ENCODE measurements at places on chromosomes 6 and 20.

DNA sequence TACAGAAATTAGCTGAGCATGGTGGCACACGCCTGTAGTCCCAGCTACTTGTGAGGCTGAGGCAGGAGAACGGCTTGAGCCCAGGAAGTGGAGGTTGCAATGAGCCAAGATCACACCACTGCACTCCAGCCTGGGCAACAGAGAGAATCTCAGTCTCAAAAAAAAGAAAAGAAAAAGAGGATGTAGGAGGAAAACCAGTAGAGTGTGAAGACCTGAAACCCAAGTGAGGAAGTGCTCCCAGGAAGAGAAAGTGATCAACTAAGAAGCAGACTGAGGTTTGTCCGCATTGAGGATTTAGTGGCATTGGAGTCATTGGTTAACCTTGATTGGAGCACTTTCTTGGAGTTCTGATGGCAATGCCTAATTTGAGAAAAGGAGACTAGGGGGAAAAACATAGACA is 20.6 kb upstream of the TASP1 start:
- DNase-seq: no peak

DNA sequence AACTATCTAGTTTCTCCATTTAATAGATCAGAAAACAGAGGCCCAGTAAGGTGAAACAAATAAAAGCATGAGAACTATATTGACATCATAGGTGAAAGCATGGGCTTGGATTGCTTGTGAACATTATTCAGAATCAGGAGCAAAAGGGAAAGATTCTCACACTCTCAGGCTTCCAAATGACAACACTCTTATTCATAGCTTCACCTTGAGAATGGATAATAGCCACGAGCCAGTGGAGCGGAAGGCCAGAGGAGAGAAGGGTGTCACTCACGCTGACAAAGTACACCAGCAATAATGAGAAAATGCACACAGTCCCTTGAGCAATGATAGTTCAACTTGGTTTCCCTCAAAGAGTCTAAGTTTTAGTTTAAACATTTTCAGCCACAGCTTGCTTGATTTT is 339.0 kb downstream of the TPBG start:
- no peak for DNase-seq

GRCh38 chr6:116629563-116629981 is 13.3 kb downstream of the RSPH4A start:
- DNase-seq: no peak

DNA sequence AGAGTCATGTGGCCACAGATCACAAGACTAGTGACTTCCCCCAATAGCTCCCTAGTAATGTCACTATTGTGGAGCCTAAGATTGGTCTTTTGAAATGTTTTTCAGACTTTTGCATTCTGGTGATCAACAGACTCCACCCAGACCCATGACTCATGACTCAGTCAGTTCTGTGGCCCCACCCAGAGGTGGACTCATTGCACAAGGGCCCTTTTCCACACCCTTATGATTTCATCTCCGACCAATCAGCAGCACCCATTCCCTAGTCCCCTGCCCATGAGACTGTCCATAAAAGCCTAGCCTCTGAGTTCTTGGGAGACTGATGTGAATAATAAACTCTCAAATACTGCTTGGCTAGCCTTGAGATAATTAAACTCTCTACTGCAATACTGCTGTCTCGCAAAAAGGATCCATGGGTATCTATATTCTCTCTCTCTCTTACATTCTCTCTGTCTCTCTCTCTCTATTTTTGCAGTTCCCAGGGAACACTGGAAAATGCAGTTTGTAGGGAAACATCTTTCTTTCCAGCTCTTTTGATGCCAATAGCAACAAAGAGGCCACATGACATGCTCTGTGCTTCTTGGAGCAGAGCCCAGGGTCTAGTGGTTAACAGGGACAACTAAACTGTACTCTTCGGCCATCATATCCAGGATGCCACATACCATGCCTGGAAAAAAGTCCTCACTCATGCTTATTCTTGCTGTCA is 71.3 kb upstream of the IYD start:
- no peak for DNase-seq

DNA sequence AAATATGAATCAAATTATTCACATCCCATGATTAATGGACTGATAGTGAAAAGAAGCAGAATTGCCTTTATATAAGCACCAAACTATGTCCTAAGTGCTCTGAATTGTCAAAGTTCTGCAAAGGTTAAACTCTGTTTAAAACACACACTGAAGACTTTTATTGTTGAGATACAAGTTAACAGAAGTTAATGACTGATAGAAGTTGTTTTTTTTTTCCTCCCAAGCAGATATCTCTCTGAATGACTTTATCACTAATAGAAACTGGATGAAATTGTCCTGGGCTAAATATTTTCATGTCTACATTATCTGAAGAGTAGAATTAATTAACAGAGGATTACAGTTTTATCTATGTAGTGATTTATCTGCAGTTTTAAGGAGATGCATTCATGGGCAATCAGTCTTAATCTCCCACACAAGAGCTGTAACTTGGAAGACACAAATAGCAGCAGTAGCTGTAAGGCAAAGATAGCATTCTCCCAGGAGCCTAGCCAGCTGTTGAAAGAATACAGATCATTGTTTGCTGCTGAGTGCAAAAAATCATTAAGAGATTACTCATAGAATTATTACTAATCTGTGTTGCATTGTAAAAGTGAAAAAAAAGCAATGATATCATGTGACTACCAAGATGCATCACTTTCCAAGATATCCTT is 49.9 kb downstream of the BMP5 start:
- DNase-seq: no peak

DNA sequence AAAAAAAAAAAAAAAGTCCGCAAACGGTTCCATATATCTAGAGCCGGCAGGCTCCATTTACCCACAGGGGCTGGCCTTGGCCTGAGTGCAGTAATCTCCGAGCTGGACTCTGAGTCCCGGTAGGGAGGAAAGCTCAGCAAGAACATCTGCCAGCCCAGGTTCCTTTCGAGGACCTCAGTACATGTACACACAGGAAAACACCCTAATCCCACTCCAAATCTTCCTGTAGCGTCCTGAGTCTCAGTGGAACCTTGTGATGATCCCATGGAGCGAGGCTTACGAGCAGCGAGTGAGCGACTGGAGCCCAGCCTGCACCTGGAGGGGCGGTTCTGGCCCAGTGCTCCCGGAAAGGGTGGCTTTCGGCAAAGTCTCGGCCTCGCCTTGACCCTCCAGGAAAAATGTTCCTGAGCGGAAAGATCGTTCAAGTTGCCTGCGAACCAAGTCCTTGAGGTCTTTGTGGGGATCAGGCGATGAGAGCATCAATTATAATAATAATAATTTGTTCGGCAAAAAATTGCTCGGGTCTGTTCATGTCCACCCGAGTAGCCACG is 32.1 kb downstream of the PRSS16 start:
- no peak for DNase-seq

GRCh38 chr20:61220626-61221325 is 31.3 kb upstream of the CDH4 start:
- DNase-seq: no peak

GRCh38 chr20:31695849-31696804 is 26.5 kb downstream of the BCL2L1 start:
- DNase-seq: no peak

DNA sequence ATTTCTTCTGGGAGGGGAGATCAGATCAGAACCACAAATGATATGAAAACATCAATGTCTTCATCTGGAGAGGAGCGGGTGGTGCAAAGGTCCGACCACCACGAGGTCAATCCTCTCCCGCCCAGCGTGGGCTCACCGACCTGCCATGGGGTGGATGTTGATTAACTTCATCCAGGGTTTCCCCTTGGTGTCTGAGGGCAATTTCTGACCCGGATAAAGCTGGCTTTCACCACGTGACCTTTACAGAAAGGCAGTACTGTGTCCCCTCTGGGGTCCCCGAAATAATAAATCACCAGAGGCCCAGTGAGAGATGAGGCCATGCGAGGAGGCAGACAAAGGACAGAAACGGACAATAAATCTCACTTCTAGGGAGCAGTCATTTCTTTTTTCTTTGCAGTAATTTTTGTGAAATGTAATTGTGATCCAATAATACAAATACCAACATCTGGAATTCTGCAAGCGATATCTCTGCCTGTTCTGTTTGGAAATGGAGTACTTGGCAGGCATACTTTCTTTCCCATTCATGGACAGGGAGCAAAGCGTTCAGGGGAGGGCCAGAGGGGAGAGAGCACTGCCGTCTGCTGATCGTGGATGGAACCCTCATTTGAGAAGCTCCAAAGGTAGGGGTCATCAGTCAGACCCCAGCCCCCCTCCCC is 55.1 kb upstream of the APCDD1L start:
- DNase-seq: no peak

GRCh38 chr6:151009576-151009975 is 144.1 kb downstream of the MTHFD1L start:
- peak; percentile 47 for DNase-seq

DNA sequence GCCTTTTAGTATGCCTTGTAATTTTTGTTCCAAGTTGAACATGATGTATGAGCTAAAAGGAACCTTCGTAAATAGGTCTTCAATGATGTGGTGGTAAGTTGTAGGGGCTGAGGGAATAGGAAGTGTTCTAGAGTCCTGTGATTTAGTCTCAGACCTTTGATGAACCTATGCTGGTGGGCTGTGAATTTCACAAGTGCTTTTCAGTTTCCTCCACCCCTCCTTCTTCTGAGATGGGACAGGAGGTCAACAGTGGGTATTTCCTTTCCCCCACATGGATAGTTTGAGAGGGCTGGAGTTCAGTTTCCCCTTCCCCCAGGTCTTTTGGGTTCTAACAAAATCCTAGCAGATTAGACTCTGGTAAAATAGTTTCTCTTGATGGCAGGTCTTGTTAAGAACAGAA is 121.0 kb upstream of the ATXN1 start:
- no peak for DNase-seq

DNA sequence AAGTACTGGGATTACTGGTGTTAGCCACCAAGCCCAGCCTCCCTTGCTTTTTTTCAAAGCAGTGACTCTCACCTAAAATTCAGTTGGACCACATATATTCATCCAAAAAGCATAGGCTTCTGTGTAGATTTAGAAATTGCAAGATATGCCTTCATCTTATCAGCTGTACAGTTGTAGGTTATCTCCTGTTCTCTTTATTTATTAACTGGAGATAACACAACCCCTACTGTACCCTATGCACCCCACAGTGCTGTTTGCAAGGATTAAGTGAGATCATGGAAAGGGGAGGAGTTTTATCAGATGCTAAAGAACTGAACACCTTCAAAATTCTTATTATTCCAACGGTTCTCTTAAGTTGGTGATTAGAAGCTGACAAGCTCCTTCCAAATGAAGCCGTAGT is 164.4 kb upstream of the JARID2 start:
- no peak for DNase-seq

GRCh38 chr6:3905945-3906845 is 57.0 kb downstream of the FAM50B start:
- DNase-seq: no peak

GRCh38 chr6:133241901-133242636 is 912 bp downstream of the EYA4 start:
- no peak for DNase-seq

- no peak for DNase-seq
These were observed 118.5 kb downstream of the SNX5 start for GRCh38 chr20:17849901-17850683.

- DNase-seq: no peak
These were observed 44.1 kb downstream of the NHSL1 start for GRCh38 chr6:138454981-138455706.

DNA sequence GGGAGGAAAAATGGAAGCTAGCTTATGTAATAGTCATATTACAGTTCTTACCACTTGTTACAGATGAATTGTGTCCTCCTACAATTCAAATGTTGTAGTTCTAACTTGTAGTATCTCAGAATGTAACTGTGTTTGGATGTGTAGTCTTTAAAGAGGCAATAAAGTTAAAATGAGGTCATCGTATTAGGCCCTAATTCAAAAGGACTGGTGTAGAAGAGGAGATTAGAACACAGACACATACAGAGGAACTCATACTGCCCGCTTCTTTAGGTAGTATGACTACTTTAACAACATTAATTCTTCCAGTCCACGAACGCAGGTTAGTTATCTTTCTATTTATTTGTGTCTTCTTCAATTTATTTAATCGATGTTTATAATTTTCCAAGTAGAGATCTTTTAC is 46.5 kb upstream of the TPD52L1 start:
- DNase-seq: no peak

DNA sequence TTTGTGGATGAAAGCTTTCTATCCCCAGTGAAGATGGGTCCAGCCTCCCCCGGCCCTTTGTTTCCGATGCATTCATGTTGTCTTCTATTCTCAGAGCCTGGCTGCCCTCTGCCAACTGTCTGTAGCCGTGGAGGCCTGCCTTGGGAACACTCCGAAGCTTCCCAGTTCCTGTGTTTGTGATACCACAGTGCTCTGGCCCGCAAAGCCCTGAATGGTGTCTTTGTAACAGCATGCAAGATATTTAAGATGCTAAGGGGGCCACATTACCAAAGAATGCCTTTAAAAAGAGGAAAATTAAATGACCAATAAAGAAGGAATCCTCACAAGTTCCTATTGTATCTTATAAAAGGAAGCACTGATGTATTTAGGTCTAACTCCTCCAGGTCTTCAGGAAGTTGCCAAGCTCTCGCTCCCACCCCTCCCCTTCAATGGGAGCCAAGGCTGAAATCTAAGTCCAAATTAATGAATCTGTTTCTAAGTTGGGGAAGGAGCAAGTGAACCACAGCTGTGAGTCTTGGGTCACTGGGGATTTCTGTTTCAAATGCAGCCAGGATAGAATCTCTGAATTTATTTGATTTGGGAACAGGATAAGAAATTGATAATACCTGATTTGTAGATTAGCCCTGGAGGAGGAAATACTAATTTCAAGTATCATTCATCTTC is 596.1 kb downstream of the QKI start:
- no peak for DNase-seq

- no peak for DNase-seq
These were observed 8.1 kb downstream of the GFOD1 start for GRCh38 chr6:13479206-13479800.

- no peak for DNase-seq
These were observed 76.2 kb downstream of the TSHZ2 start for GRCh38 chr20:53048387-53048786.

- DNase-seq: no peak
These were observed 1.1 kb upstream of the MYLK4 start for GRCh38 chr6:2751871-2752270.

DNA sequence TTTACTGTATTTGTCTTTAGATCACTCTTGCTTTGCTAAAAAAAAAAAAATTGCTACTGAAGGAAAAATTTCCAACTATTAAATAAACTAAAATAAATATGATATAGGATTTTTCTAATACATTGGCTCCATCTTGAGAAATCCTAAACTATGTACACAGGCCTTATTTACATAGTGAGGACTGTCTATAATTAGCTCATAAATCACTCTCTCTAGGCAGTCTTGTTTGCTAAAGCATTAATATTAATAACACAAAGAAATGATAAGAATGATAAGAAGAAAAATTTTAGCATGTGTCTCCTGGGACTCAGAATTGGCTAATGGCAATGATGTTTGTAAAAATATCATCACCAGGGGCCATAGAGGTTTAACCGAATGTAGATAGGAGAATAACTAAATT is 13.3 kb upstream of the CRYBG1 start:
- no peak for DNase-seq

GRCh38 chr20:38065764-38066375 is 32.3 kb downstream of the RPRD1B start:
- no peak for DNase-seq
